ENCODE measurements at places on chromosomes 7 and 10.

DNA sequence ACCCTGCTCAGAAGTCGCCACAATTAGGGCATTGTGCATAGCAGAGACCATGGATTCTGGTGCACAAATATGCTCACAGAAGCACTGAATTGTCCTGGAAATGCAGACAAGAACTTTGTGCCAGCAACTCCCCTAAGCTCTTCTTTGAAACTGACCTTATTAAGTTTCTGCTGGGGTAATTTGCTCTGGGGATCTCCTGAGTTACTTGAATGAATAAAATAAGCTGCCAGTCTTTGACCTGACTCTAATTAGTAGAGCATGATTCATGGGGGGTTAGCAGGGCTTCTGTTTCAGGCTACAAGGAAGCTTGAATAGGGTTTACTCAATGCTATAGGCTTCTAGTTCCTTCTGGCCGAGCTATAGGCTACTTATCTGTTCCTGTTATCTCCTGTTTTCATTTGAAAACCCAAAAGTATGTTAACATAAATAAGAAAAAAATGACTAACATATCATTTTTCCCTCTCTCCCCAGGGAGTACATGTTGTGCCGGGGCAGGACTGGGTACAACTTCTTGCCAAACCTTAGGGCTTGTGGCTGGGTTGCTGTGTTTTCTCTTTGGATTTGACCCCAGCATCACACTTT is 169.0 kb upstream of the TMEM229A start:
- DNase-seq: no peak

DNA sequence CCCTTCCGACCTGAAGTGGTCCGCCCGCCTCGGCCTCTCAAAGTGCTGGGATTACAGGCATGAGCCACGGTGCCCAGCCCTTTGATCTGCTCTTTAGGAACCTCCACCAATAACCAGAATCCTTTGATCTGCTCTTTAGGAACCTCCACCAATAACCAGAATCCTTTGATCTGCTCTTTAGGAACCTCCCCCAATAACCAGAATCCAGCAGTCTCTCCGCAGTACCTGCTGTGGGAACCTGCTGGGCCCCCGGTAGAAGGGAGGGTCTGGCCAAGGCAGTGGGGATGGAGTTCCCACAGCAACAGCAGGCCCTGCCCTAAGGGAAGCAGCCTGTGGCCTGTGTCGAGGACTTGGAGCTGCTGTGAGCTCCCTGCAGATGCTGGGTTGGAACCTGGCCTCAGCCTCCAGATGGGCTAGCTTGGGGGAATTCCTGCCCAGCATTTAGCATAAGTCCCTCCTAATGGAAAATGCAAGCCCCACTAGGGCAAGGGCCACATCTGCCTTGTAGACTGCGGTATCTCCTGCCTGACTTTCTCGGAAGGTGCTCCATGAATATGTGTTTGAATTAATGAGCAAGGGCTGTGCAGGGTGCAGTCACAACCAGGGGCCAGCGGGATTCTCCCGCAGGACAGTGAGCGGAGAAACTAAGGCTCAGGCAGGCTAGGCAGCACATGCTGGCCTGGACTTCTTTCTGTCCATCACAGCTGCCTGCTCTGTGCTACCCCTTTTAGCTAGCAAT is 165.8 kb downstream of the UBE2H start:
- DNase-seq: no peak

GRCh38 chr7:46160861-46161260 is 239.8 kb upstream of the IGFBP3 start:
- no peak for DNase-seq

DNA sequence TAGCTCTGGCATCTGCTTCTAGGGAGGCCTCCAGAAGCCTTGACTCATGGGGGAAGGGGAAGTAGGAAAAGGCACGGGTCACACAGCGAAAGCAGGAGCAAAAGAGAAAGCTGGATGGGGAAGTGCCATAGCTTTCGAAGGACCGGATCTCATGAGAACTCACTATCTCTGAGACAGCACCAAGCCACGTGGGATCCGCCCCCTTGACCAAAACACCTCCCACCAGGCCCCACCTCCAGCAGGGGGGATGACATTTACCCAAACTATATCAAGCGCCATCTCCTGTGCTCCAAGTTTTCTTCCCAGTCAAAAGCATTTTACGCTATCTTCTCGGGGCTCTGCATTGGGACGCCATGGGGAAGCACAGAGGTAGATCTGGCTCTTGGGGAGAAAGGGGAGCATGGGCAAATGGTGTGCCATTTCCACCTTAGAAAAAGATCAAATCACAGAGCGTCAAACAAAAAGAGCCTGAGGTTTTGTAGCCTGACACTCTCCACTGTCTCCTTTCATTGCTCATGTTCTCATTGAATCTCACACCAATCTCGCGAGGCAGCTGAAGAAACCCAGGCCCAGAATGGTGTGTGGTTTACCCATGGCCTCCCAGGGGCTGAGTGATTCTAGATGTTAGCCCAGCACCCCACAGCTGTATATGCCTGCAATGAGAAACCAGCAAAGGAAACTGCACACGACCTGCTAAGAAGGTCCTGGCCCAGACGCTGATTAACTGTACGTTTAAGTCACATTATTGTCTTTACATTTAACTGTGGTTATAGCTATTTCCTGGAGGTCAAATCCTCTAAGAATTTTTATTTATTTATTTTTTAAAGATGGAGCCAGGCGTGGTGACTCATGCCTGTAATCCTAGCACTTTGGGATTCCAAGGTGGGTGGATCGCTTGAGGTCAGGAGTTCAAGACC is 8.1 kb upstream of the OLAH start:
- no peak for DNase-seq

- DNase-seq: no peak
Observed at GRCh38 chr10:121862649-121863048, 65.2 kb downstream of the ATE1 start.

DNA sequence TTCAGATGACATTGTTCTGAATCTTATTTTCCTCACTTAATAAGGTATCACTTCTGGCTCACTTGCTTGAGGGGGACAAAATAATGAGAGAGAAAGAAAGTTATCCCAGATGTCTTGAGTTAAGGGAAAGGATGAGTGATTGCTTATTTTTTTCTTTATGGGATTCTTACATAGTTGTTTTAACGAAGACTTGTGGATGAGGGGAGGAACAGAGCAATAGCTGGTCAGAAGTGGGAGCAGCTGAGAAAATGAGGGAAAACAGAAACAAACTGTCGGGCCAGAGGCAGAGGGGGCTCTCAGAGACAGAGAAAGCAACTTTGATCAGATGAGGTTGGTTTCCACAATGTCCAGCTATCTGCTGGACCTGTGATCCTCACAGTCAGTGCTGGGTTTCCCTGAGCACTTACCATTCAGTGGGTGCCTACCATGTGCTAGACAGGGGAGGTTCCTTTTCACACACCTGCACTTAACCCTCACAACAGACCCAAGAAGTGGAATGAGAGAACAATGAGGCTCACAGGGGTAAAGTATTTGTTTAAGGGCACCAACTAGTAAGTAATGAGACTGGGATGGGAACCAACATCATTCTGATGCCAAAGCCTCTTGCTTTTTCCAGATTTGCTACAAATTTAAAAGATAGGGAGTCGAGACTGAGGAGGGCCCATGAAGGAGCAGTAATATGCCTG is 64.2 kb downstream of the BICC1 start:
- no peak for DNase-seq

GRCh38 chr10:4057021-4057420 is 272.0 kb upstream of the KLF6 start:
- DNase-seq: no peak

GRCh38 chr10:78904196-78904595 is 164.6 kb upstream of the ZMIZ1 start:
- DNase-seq: no peak

DNA sequence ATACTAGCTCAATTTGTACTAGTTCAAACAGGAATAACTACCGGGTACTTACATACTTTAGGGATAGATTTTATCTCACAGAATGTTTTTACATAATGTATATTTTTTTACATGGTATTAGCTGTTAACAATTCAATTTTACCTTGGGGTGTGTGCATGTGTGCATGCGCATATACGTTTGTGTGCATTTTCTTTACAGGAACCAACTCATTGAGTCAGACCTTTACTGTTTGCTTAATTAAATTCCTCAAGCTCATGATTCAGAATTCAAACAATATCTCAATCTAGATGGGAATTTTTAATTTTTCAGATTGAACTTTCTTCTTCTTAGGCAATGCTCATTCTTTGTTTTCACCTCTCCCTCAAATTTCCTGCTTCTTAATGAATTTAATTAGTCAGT is 24.7 kb upstream of the WASL start:
- no peak for DNase-seq

DNA sequence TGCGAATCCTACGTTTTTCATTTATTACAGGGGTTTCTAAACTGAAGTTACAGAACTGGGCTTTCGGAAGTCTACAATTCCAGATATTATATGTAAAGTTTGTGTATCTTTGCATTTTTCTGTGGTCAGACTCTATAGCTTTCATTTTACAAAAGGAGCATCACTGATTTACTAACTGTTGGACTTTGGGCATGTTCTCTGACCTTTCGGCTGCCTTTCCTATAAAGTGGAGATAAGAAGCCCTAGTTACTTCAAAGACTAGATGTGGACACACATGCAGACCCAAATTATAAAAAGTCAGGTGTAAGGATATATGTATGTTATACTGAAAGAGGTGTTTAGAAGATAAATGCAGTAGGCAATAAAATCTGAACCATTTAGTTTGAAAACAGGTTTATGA is 126.6 kb upstream of the PRKCQ start:
- no peak for DNase-seq

DNA sequence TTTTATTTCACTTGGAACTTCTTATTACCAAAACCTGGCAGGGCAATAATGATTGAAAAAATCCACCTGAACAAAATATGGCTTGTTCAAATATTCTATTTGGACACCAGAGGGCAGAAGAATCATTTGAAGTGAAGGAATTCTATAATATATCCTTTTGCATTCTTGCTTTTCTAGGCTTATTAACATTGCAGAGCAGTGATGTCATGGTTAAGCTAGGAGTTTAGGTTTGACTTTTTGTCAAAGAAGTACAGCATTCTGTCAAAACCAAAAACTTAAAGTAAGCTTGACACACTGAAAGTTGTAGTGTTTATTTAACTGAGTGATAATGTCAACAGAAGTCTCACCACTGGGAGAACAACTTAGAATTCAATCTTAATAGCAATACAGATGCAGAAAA is 156.0 kb downstream of the SEMA3D start:
- DNase-seq: no peak

- no peak for DNase-seq
Observed at GRCh38 chr7:34842782-34843181, 184.8 kb downstream of the NPSR1 start.

DNA sequence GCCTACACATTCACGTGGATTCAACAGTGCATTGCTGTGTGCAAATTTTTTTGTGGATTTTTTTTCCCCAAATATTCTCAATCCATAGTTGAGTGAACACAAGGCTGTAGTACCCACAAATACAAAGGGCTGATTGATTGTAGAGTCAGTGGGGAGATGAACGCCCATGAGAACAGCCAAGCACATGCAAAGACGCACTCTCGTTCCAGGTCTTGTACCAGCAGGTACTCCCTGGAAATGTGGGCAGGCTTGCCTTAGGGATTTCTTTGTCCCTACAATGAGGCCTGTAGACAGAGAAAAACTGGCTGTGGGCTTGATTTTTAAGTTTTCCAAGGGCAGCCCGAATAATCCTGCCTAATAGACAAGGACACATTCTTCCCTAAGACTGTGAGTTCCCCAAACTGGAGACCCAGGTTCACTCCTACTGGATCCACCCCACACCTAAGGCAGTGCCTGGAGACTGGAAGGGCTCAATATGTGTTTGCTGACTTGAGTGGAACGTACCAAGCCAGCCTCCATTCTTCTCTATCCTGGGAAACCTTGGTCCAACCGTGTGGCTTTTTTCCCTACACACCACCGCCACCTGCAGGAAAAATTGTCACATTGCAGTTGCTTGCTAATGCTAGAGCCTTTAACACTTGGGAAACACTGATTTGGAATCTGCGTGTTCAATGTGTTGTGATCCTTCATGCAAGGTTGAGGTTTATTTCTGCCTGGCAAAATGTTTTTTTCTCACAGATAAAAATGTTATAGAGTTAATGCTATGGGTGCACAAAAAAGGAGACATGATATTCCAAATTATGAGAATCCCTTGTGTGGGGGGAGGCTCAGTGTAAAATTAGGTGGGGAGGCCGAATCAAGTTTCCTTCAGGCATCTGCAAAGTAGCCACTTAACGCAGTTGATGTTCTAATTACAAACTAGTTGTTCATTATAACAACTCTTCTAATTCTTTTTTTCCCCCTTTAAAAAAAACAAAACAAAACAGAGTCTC is 49.3 kb downstream of the PPP1R17 start:
- DNase-seq: no peak

DNA sequence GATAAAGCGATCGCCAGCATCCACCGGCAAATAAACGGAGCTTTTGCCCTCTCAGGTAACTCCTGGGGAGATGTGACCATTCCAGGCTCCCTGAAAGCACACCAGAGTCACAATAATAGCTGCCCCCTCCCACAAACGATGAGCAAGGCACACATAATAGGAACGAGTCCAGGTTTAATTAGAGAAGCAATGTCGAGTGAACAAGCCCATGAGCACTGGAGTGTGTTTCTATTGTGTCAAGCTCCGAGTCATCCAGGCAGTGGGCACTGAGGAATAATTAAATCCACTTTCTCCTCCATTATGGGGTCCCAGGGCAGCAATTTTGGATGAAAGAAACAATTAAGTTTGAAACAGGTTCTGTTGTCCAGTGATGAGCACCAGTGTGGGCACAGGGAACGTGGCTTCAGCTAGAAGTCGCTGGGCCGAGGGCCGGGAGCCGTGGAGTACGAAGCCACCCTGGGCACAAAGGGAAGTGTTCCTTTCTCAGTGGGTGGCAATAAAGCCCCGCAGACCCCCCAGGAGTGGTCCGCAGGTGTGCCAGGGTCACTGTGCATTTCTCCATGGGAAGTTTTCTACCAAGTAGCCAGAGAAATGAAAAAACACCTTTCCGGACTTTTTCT is 12.0 kb downstream of the PNLIPRP2 start:
- DNase-seq: no peak
